ENCODE measurements at places on chromosomes 3 and 15. TPM values are rescaled to one million over a fixed set of nuclear protein-coding genes. Genes with fewer than 3 reads are reported as not detected.

DNA sequence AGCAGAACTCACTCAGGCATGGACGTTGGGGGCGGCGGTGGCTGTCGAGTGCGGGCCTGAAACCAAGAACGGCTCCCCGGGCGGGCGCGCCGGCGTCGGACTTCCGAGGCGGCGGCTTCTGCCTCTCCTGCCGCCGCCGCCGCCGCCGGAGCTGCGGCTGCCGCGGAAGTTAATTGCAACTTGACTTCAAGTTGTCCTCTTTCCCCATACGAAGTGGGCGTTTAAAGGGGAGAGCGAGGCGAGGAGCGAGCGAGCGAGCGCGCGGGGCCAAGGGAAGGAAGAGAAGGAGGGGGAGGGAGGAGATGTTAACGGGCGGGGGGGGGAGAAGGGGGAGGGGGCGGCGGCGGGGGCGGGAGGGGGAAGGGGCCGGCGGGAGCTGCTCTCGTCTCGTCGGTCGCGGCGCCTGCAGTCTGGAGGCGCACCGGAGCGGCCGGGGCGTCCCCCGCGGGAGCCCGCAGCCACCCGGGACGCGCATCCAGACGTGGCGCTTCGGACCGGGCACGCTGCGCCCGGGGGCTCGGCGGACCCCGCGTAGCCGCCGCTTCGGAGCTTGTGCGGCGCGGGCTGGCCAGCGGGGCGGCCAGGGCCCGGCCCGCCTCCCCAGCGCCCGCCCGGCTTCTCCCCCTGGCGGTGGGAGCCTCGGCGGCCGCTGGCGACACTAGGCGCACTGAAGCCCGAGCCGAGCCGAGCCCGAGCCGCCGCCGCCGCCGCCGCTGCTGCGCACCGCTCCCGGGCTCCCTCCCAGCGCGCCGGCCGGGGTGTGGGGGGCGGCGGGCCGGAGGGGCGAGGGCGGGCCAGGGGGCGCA lies 19.7 kb upstream of the SATB1 start:
- H3K4me3 ChIP-seq, result peak overlapping the region; percentile 99
- DNase-seq, result peak; percentile 90
- peak overlapping the region; percentile 96 for H3K27ac ChIP-seq
- no peaks in the 10 kb centered on the region for H3K27me3 ChIP-seq

DNA sequence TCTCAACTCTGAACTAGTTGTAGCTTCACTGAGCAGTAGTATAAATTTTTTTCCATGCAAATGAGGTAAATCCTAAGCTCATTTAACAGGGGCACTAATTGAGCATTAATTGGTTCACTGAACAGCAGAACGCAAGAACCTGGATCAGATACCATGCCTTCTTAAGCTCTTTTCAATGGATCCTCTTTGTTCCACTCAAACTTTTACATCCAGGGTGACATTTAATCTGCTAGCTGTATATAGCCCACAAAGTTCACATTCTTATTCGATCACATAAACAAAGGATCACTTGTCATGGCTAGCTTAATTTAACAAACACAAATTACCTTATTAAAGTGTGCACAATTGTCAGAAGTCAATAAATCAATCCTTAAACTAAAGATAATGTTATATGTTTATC lies 281.6 kb downstream of the CNTN6 start:
- no peaks in the 10 kb centered on the region for H3K27me3 ChIP-seq
- no peak overlapping the region for H3K27ac ChIP-seq
- H3K4me3 ChIP-seq, result no peak overlapping the region
- H3K36me3 ChIP-seq, result no peaks in the 10 kb centered on the region
- H3K4me1 ChIP-seq, result no peaks in the 10 kb centered on the region

DNA sequence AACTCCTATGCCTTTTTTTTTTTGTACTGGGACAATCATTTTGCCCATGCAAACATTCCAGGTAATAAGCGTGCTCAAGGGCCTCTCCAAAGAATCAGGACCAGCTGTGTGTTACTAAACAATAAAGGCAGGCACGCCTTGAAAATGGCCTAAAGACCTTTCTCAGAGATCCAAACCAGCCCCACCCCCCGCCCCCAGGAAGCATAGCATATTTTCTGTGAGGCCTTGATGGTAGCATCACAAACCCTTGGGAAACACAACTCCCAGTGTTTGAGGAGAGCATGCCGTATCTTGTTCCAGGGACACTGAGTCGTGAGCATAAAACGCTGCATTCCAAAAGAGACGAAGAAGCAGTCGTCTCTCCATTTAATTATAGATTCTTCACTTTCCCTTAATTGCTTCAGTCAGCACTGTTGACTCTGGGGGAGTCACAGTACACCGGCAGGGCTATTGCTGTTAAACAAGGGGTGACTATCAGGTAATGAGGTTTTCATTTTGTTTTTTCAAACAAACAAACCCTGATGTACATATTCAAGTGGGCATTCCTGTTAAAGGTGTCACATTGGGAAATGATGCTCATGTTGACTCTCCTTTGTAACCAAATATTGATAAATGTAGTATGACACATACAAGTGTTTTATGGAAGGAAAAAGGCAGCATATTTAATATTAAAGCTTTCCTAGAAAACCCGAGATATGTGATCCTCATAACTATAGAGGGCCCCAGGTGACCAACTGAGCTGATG lies 4.4 kb upstream of the TPM1 start:
- no peak overlapping the region for H3K4me3 ChIP-seq
- no peak overlapping the region for H3K27ac ChIP-seq
- DNase-seq, result no peak
- peaks cover 2% of the 10 kb centered on the region for H3K4me1 ChIP-seq
- peaks cover 52% of the 10 kb centered on the region for H3K27me3 ChIP-seq

GRCh38 chr3:27431116-27431515 lies 53.1 kb downstream of the SLC4A7 start:
- no peaks in the 10 kb centered on the region for H3K27me3 ChIP-seq
- H3K27ac ChIP-seq, result no peak overlapping the region
- H3K4me1 ChIP-seq, result peaks cover 3% of the 10 kb centered on the region
- H3K36me3 ChIP-seq, result peaks cover 44% of the 10 kb centered on the region

Gene RMDN3
- 32.5 TPM for total RNA-seq

- H3K4me3 ChIP-seq, result no peak overlapping the region
- DNase-seq, result no peak
- H3K27me3 ChIP-seq, result no peaks in the 10 kb centered on the region
- no peaks in the 10 kb centered on the region for H3K4me1 ChIP-seq
- H3K27ac ChIP-seq, result no peak overlapping the region
- no peaks in the 10 kb centered on the region for H3K36me3 ChIP-seq
Observed at GRCh38 chr3:24480497-24480896, 14.2 kb downstream of the THRB start.

- no peak for DNase-seq
- no peak overlapping the region for H3K27ac ChIP-seq
- no peak overlapping the region for H3K4me3 ChIP-seq
Observed at GRCh38 chr3:18813300-18813699, 335.0 kb upstream of the KCNH8 start.

DNA sequence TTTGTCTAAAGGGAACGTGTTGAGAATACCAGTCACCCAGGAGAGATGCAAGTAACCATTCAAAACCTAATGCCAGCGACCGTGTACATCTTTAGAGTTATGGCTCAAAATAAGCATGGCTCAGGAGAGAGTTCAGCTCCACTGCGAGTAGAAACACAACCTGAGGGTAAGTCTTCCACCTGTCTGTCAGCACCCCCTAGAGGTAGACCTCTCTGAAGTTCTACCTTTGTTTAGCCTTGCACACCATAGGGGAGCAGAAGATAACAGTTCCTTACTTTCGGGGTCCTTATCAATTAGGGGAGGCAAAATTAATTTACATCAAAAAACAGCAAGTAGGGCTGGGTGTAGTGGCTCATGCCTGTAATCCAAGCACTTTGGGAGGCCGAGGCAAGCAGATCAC lies 124.4 kb downstream of the HCN4 start:
- no peak for DNase-seq
- H3K36me3 ChIP-seq, result no peaks in the 10 kb centered on the region
- H3K4me3 ChIP-seq, result no peak overlapping the region
- H3K27ac ChIP-seq, result no peak overlapping the region
- H3K4me1 ChIP-seq, result peaks cover 4% of the 10 kb centered on the region

DNA sequence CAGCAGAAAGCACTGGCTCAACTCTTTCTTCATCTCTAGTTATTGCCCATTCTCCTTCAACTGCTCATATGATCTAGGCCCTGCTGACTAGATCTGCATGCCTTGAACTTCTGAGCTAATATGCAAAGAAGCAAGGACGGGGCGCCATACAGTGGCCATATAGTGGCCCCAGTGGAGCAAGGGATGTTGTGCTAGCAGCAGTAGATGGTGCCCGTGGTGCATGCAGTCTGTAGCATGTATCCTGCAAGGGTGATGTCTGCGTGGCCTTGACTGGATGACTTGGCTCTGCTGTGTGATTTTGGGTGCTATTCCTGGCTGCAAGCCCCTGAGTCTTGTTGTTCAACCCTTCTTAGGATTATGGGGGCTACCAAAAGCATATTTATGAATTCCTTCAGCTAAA lies 12.2 kb upstream of the NMD3 start:
- no peaks in the 10 kb centered on the region for H3K4me1 ChIP-seq
- H3K4me3 ChIP-seq, result no peak overlapping the region
- H3K36me3 ChIP-seq, result no peaks in the 10 kb centered on the region
- no peak overlapping the region for H3K27ac ChIP-seq
- DNase-seq, result no peak

- no peaks in the 10 kb centered on the region for H3K27me3 ChIP-seq
- H3K36me3 ChIP-seq, result peaks cover 1% of the 10 kb centered on the region
- H3K27ac ChIP-seq, result no peak overlapping the region
Observed at GRCh38 chr15:39787479-39787878, 4.8 kb upstream of the FSIP1 start.

DNA sequence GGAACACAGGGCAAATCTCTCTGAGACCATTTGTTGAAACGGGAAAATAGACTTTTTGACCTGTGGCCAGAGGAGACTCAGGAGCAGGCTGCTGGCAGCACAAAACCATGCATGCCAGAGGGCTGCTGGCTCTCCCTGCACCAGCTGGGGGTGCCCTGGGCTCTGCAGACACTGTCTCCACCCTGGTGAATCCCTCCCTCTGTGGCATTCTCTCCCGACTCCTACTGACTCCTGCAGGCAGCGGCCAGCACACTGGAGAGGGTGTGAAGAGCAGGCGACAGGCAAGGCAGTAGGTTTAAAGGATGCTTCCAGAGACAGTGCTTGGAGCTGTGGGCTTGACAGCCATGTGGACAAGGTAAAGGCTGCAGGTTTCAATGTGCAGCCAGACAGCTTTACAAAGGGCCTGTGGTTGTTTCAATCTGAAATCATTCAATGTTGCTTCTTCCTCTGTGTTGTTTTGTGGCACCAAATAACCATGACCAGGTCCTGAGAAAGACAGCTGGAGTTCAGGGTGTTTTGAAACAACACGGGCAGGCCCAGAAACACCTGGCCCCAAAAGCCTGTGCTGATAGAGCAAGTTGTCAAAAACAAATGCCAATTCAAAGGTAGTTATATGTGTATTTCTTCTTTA lies 431.0 kb upstream of the ATP10A start:
- no peaks in the 10 kb centered on the region for H3K36me3 ChIP-seq
- H3K4me3 ChIP-seq, result no peak overlapping the region
- no peaks in the 10 kb centered on the region for H3K27me3 ChIP-seq
- H3K4me1 ChIP-seq, result no peaks in the 10 kb centered on the region

- no peak overlapping the region for H3K27ac ChIP-seq
- no peak overlapping the region for H3K4me3 ChIP-seq
- DNase-seq, result no peak
- no peaks in the 10 kb centered on the region for H3K36me3 ChIP-seq
- H3K27me3 ChIP-seq, result no peaks in the 10 kb centered on the region
Observed at GRCh38 chr3:175478301-175478700, 619.2 kb downstream of the NAALADL2 start.

DNA sequence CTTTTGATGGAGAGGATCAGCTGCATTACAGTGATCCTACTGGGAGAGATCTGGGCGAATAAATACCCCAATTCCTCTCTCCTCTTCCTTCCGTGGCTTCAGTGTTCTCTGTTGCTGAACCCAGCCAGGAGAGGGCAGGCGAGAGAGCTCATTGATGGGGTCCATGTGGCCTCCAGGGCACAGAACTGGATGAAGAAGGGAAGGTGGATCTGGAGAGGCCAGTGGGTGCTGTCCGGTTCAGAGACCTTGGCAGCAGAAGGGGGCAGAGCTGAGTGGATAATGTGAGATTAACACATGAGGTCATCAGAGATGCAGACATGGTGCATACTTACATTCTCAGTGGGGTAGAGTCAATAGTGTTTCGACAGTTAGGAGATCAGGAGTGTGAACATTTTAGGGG lies 193.6 kb downstream of the CLSTN2 start:
- H3K4me1 ChIP-seq, result no peaks in the 10 kb centered on the region
- H3K27me3 ChIP-seq, result no peaks in the 10 kb centered on the region
- no peaks in the 10 kb centered on the region for H3K36me3 ChIP-seq
- peak; percentile 30 for DNase-seq
- no peak overlapping the region for H3K27ac ChIP-seq

Gene TNIK
- 47.6 TPM for total RNA-seq

DNA sequence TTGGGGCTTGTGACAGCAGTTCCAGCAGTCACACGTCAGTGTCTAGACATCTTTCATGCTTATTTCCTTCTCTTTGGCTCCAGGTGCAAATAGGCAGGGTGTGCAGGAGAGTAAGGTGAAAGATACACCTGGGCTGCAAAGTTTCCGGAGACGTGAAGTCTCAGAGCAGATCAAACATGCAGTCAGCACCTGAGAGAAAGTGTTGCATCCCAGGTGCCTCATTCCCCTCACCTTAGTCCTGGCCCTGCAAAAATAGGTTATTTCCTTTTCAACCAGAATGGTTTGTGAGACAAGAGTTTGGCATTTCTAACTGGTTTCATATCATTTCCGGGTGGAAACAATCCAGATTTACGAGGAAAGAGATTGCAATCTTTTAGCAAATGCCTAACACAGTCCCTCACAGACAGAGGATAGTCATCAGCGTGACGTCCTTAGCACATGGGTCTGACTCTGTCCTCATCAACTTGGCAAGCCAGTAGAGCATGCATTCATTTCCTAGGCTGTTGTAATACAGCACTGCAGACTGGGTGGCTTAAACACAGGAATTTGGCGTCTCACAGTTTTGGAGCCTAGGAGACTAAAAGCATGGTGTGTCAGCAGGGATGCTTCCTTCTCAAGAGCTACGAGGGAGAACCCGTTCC lies 58.2 kb upstream of the ARRDC4 start:
- no peaks in the 10 kb centered on the region for H3K36me3 ChIP-seq
- DNase-seq, result no peak
- H3K4me1 ChIP-seq, result peaks cover 2% of the 10 kb centered on the region
- no peak overlapping the region for H3K4me3 ChIP-seq

- no peaks in the 10 kb centered on the region for H3K36me3 ChIP-seq
- H3K27ac ChIP-seq, result no peak overlapping the region
- peaks cover 4% of the 10 kb centered on the region for H3K4me1 ChIP-seq
- no peak overlapping the region for H3K4me3 ChIP-seq
Observed at GRCh38 chr3:177714945-177715344, 517.7 kb upstream of the TBL1XR1 start.

- peaks cover 11% of the 10 kb centered on the region for H3K27me3 ChIP-seq
- H3K4me3 ChIP-seq, result no peak overlapping the region
- peak; percentile 48 for DNase-seq
- H3K36me3 ChIP-seq, result no peaks in the 10 kb centered on the region
- H3K4me1 ChIP-seq, result peaks cover 9% of the 10 kb centered on the region
Observed at GRCh38 chr15:63466378-63467192, 37.8 kb upstream of the USP3 start.

Gene GOLGA6D
- total RNA-seq, result not detected

GRCh38 chr3:108331792-108332191 lies 35.4 kb downstream of the HHLA2 start:
- no peak overlapping the region for H3K27ac ChIP-seq
- peaks cover 40% of the 10 kb centered on the region for H3K36me3 ChIP-seq
- no peak for DNase-seq
- no peak overlapping the region for H3K4me3 ChIP-seq
- peaks cover 37% of the 10 kb centered on the region for H3K4me1 ChIP-seq
- H3K27me3 ChIP-seq, result no peaks in the 10 kb centered on the region

- no peak for DNase-seq
- no peaks in the 10 kb centered on the region for H3K27me3 ChIP-seq
- H3K27ac ChIP-seq, result peak overlapping the region; percentile 51
- peaks cover 7% of the 10 kb centered on the region for H3K36me3 ChIP-seq
- H3K4me3 ChIP-seq, result no peak overlapping the region
- peaks cover 19% of the 10 kb centered on the region for H3K4me1 ChIP-seq
Observed at GRCh38 chr3:133570139-133570936, 3.1 kb upstream of the CDV3 start.

All from activated naive CD8-positive, alpha-beta T cell treated with anti-CD3 and anti-CD28 coated beads, Interleukin-2, amount 10 ng/mL, durations not matched to agents 7 days and 5 days (primary cell).